Effector CD8-positive, alpha-beta T cell (primary cell): ENCODE measurements at places on chromosomes 6 and 20.

- DNase-seq = no peak
Observed at GRCh38 chr6:136980070-136980469, 58.0 kb downstream of the SLC35D3 start.

- DNase-seq = no peak
Observed at GRCh38 chr20:48236000-48236970, 451.0 kb upstream of the SULF2 start.

DNA sequence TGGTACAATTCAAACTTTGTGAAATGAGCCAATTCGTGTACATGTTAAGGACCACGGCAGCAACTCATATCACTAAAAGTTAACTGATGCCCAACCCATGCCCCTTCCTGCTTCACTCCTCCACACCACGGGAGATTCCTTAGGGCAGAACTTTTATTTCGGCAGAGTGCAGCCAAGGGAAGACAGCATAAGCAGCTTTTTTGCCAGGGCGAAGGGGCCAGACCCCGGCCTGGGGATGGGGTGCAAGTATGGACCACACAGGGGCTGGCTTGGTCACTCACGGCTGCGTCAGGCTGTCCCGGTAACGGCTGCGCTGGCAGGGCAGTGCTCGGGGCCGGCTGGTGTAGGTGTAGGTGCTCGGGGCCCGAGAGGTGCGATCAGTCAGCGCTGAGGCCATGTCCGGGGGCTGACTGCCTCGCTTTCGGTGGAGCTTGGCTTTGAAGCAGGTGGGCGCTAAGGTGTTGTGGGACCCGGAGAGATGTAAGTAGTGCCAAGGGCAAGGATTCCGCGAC, 792 bp downstream of the RSPH3 start:
- no peak for DNase-seq

- no peak for DNase-seq
Observed at GRCh38 chr20:22929661-22930060, 105.5 kb upstream of the SSTR4 start.

GRCh38 chr20:50587291-50587961, 77.2 kb downstream of the PTPN1 start:
- no peak for DNase-seq

- no peak for DNase-seq
Observed at GRCh38 chr20:35743693-35744491, 1.8 kb upstream of the RBM39 start.

GRCh38 chr20:43096931-43097260, 92.8 kb downstream of the PTPRT start:
- no peak for DNase-seq
